ENCODE measurements at places on chromosomes 6 and 20.

GRCh38 chr20:18324596-18325089 lies 36.3 kb downstream of the ZNF133 start:
- DNase-seq: no peak

DNA sequence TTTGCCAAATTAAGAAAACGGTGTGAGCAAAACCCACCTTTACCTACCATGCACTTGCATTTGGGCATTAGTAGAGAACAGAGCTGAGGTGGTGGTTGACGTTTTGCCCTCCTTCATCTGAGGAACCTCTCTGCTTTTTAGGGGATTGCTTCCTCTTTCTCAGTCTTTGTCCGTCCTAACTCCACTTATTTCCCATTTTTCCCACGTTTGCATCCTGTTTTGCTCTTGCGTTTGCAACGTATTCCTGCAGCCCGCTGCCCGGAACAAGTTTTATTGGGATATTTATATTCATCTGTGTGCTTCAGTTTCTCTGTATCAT lies 374 bp upstream of the SERINC1 start:
- no peak for DNase-seq

- DNase-seq: no peak
Measured at GRCh38 chr6:168333039-168333438, 13.5 kb upstream of the DACT2 start.

DNA sequence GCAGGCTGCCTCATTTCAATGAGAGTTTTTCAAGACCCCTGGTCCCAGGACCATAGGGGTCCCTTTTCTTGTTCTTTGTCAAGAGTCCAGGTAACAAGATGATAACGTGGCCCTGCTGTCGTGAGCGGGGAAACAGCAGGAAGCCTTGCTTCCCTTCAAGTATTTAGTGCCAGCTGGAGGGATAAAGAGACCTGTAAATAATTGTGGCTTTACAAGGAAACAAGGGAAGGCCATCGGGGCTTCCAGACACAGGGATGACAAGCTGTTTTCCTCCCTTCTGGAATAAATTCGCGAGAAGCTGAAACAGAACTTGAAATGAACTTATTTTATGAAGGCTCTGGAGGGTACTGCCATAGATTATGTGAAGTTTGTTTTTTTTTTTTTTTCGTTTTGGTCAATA lies 163.2 kb downstream of the SYNDIG1 start:
- no peak for DNase-seq

DNA sequence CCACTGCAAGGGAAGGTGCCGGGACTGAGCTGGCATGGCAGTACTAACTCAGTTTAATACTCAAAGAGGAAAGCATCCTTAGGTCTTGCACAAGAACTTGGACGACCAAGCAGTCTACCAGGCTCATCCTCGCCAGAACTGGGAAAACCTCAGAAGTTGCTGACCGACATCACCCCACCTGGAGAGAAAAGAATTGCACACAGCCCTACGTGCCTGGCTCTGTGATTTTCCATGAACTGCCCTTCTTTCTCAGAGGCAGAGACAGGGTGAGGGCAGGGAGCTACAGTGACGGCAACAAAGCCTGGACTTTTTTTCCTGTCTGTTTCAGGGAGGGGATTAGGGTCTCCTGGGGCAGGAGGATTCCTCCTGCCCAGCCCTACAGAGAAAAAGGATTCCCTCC lies 8.0 kb downstream of the JAG1 start:
- no peak for DNase-seq

Measured in inflammatory macrophage (primary cell).